RWPE1 (cell line): ENCODE measurements at places on chromosomes 3 and 15.

DNA sequence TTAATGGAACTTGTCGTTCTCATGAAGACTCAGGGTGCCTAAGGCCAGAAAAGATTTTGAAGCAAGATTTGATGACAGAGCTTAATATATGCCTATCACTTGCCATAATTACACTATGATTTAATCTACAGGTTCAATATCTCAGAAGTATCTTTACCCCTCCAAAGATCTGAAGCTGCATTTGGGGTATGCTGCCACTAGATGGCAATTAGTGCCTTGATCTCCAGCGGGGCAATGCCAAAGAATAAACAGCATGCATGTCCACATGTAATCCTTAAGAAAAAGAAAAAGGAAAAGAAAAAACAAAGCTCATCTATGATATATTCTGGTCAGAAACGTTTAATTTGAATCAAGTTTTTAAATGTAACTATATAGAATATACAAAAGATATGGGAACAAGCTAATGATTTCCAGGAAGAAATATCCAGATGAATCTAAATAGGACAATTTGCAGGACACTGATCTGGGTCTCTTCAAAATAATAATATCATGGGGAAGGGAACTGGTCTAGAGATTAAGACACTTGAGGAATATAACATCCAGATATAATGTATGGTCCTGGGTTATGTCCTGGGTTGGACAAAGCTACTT is 55.0 kb upstream of the SOX14 start:
- peak; percentile 26 for DNase-seq

- no peak for DNase-seq
Measured at GRCh38 chr3:42871592-42872196, 4.0 kb downstream of the CYP8B1 start.

DNA sequence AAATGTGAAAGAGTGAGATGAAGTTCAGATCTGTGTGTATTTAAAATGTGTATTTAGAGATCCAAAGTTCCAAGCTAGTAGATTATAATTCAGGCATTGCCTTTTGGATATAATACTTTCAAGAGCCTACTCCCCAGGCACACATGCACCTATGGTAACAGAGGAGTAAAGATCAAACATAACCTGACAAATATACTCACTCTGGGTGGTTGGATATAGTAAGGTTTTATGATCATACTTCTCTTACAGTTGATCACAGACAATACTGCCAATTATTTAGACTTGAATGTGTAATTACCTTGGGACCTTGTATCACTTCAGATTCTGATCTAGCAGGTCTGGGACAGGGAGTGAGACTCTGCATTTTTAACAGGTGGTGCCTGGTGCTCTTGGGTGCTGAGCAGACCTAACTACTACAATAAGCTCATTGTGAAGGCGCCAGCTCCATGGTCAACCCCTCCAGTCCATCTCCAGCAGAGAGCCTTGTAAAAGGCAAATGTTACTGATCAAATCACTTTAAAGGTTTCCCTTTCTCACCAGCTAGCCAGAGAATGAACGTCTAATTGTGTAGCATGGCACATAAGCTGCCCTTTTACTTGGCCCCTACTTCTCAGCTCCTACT is 55.5 kb downstream of the NBEAL2 start:
- DNase-seq = no peak

DNA sequence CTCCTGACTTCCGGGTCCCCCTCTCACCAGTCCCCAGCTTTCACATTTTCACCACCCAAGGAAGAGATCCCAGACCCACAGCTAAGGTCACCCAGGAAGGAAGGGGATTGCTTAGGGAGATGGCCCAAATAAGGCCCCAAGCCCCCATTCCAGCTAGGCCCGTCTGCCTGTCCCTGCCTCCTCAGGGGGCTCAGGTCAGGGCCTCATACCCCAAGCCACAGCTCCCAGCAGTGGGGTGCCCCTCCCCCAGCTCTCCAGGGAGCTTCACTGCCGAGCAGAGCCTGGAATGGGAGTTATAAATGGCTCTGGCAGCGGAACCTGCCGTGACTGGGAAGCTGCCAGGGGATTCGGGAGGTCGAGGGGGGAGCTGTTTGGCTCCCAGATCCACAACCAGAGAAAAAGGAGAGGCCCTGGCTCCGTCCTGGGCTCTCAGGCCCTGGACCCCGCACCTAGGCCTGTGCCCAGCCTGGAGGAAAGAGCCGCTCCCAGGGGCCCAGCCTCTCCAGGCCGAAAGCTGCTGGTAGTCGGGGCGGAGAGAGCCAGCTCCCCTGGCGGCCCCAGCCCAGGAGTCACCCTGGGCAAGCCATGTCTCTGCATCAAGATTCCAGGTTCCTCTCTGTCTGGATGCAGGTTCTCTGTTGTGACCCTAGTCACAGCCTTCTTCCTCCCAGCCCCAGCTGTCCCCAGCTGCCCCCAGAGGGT is 550 bp downstream of the CCDC9B start:
- DNase-seq = peak; percentile 49

DNA sequence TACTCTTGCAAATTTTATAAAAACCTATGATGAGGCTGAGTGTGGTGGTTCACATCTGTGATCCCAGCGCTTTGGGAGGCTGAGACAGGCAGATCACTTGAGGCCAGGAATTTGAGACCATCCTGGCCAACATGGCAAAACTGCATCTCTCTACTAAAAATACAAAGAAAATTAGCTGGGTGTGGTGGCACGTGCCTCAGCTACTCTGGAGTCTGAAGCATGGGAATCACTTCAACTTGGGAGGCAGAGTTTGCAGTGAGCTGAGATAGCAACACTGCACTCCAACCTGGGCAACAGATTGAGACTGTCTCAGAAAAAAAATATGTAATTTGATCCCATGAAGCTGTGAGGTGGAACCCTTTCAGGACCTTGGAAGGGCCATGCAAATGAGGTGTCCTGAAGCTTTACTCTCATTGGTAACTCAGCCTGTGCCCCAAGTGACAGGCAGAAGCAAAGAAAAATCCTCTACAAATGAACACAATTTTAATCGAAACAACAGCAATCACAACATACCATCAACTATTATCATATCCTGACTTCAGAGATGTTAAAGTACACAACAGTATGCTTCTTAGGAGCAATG is 84.6 kb upstream of the CDV3 start:
- DNase-seq = peak; percentile 34

- peak; percentile 87 for DNase-seq
Measured at GRCh38 chr15:39404767-39405181, 176.1 kb upstream of the THBS1 start.

GRCh38 chr15:93882141-93882540 is 349.2 kb upstream of the MCTP2 start:
- no peak for DNase-seq

DNA sequence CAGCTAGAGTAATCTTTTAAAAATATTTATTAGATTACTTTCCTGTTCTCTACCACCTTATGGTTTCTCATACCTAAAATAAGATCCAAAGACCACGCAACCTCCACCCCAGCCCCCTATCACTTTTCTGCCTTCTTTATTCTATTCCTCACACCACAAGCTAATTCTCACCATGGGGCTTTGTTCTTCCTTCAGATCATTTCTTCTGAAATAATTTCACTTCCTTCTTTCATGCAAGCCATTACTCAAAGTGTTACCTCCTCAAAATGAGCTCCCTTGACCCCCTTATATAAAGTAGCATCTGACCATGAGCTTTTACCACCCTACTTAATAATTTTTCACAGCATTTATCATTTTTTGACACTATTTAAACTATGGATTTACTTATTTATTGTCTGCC is 233.2 kb upstream of the TMCO5A start:
- DNase-seq = no peak

DNA sequence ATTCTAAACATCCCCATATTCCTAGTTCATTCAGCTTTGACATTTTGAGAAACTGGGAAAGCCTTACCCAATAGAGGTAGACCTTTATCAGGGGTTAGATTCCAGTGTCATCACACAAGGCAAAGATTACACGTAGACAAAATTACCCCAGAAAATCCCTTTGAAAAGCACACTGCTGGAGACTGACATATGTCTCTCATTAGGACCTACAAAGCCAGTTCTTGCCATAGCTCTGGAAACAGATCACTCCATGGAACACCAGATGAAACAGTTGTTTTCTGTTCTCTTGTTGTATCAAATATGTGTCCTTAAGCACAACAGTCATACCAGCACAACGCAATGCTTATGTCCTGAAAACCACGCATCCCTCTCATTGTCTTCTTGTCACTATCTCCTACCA is 44.7 kb downstream of the RARB start:
- no peak for DNase-seq

DNA sequence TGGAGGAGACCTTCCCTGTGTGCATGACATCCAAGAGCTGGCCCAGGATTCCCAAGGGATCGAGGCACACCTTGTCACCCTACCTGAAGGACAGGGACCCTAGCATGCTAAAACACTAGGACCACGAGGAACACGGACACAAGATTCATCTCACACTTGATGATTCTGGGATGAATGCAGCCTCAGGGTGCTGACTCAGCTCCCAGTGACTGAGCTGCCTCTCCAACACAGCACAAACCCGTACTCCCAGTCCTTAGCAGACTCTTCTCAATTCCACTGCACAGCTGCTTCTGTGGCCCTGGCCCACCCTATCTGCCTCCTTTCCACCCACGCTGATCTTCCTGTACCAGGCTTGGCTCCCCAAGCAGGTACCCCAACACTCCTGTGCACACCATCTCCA is 9.1 kb upstream of the OXTR start:
- DNase-seq = no peak

DNA sequence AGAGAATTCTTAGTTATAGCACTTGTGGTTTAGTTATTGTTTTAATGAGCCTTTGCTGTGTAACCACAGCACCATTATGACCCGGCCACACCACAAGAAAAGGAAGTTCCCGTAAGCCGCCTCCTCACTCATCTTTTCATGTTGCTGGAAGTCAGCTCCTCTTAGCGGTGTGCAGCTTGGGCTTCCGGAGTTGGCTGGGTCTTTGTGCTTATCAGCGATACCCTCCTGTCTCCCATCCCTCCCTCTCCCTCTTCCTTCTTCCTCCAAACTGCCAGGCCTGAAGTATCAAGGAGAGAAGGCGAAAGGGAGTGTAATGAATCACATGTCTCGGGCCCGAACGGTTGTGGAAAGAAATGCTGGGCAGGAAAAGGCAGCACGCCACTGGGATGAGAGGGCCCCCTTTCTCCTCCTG is 353.5 kb downstream of the MCTP2 start:
- no peak for DNase-seq

DNA sequence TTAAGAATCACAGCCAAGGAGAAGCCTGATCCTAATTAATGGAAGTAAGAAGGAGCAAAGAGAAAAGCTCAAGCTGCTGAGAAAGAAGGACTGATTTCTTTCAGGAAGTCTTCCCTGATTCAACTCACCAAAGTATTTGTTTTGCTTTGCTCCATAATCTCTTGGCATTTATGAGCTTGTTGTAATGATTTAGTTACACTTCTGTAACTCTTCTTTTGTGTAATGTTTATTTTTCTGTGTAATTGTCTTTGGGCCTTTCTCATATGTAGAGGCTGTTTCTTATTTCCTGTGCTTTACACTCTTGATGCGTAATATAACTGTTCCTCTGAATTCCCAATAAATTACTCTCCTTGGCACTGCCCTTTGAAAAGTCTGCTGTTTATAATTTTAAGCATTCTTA is 80.0 kb downstream of the COL6A5 start:
- DNase-seq = no peak

GRCh38 chr3:13272831-13273603 is 147.1 kb downstream of the NUP210 start:
- DNase-seq = no peak

DNA sequence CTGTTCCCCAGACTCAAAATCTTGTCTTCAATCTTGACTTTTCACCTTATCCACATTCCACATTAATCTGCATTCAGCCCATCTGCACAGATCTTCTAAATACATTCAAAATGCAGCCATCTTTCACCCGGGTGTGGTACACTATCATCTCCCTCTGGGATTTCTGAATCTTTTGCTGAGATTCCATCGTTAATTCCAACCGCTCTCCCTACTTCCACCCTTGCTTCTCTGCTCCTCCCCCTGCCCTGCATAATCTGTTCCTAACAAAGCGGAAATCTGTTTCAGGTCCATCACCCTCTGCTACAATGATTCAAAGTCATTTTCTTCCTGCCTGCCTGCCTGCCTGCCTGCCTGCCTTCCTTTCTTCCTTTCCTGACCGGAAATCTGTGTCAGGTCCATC is 7.9 kb upstream of the GOLGA8B start:
- DNase-seq = no peak

GRCh38 chr3:184738506-184738890 is 26.6 kb upstream of the MAGEF1 start:
- no peak for DNase-seq

DNA sequence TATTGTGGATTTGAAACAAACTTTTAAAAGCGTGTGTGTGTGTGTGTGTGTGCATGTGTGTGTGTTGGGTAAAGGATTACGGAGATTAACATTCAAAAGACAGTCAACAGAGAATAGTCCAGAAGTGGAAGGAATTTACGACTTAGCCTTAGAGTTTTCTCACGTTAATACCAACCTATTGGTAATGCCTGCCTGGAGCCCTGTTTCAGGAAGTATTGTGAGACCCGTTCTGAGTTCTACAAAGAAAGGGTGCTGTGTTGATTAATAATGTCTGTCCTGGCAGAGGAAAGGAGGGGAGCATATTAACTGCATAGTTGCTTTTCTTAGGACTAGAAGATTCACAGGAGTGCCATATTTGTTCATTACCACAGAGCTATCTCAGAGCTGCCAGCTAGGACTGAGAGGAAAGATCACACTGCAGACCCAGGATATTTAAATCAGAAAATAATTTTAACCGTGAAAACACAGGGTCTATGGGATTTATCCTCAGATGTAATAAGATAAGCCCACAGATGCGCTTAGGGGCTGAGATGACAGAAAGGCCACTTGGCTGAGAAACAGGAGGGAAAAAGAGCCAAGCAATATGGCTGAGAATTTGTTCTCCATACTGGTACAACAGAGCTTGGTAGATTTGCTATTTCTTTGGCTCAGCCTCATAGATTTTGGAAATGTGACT is 40.5 kb upstream of the FRMD4B start:
- DNase-seq = no peak

- no peak for DNase-seq
Measured at GRCh38 chr3:54856271-54856670, 71.6 kb downstream of the LRTM1 start.

DNA sequence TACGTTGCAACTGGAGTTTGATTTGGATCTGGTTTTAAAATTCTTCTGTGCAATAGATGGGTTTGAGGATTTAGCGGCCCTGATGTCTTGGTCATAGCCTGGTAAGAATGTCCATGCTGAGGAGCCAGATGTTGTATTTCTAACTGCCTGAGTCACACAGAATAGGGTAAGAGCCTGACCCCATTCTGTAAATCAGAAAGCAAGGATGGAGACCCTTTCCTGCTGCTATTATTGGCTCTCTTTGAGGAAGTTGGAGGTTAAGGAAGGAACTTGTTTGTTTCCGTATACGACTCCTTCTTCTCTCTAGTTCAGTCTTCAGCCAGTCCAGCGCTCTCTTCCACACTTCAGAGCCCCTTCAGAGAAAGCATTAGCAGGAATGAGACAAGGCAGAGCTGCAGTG is 65.1 kb downstream of the HCN4 start:
- no peak for DNase-seq
